Breast epithelium (tissue), 4 donors: ENCODE measurements at places on chromosomes 5 and 9.

GRCh38 chr9:131411719-131412681 lies 18.1 kb downstream of the PRRC2B start:
- DNase-seq, result no peak

- no peak for DNase-seq
Measured at GRCh38 chr5:180455872-180456271, 38.3 kb upstream of the CNOT6 start.

DNA sequence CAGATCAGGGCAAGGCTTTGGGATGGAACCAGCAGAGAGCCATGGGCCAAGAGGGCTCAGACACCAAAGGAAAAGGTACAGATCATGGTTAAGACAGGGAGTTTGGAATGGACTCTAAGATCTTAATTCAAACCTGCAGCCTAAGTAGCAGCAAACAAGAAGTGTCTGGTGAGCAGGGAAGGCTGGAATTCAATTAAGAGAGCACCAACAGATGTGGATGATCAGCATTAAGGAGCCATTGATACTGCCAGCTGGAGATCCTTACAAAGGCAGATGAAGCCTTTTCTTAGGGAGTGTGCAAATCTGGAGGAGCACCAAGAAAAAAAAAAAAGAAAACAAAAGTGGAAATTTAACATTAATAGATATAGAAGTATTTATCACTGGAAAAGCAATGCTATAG lies 516.8 kb downstream of the RASEF start:
- no peak for DNase-seq

DNA sequence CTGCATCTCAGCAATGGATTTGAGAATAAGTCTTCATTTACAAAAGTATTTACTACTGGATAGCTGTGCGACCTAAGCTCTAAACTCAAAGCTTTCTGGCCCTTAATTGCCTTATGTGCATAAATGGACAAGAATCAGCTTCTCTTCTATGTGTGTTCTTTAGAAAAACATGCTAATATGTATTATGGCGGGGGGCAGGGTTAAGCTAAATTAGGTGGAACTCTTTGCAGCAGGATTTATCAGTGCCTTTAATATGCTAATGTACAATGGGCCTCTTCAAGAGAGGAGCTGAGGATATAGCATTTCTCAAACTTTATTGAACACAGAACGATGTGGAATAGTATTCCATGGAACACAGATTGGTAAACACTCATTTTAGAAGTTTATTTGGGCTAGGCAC lies 10.0 kb upstream of the NIPAL4 start:
- DNase-seq, result no peak

DNA sequence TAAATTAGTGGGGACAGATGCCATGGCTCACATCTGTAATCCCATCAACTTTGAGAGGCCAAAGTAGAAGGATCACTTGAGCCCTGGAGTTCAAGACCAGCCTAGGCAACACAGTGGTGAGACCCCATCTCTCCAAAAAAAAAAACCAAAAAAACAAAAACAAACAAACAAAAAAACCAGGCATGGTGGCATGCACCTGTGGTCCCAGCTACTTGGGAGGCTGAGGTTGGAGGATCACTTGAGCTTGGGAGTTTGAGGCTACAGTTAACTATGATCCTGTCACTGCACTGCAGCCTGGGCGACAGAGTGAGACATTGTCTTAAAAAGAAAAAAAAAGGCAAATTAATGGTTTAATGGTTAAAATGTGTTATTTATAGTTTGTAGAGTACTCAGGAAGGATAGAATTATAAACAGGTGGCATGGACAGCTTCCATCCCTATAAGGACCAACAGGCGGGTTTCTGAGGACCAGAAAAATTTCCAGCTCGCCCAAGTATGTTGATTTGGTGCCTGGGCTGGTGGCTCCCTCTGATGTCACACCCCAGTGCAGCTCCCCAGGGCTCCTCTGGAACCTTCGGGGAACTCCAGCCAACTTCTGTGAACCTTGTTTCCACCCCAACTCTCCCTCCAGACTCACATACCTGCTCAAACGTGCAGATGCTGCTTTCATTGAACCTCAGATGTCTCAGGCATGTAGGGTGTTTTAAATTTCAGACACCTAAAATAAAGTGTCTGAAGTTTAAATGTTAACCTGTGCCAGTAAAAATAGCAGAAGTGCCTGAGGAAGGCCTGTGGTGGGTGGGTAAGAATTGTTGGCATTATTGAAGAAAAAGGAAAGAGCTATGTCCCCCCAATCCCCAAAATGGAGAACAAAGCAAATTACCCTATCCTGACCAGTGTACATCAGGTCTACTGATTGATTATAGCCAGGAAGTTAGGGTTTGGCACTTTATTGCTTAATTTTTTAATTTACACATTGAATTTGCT lies 69.0 kb downstream of the TRIO start:
- DNase-seq, result no peak

DNA sequence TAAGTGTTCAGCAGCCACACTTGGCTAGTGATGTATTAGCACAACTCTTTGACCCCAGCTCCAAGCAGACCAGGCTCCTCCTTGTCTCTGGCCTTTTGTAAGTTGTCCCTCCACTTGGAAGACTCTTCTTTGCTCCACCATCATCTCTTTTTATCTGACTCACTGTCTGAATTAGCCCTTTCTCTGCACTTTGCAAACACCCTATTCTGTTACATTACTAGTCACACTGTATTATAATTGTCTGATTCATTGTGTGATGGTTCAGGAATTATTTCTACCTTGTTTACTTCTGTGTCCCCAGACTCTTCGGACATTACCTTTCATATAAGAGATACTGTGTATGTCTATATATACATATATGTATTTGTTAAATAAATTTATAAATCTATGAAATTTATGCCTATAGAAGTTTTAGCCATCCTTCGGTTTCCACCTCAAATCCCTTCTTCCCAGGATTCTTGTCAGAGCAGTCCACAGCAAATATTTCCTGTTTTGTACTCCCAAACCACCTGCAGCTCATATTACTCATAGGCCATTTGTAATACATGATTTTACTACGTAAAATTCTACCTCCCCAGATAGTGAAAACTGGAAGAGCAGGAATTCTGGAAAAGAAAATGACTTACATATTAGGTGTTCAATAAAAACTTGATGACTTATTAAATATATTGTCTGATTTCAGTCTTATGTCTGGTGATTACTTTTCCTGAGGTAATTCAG lies 69.0 kb downstream of the MTAP start:
- DNase-seq, result no peak

DNA sequence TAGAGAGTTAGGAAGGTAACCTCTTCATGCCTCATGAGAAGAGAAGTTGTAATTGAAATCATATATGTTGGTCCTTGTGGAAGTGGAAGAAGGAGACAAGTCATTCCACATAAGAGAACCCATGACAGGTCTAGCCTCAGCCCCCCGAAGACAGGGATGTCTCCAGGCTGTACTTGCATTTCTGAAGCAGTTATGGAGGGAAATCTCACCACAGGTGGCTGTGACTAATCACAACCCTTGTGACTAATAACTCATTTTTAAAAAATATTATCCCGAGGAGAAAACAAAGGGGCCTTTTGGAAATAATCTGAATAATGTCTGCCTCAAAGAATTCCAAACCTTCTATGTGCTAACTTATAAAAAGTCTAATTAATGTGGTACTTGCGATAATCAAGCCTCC lies 262.1 kb upstream of the RPS23 start:
- DNase-seq, result no peak

- no peak for DNase-seq
Measured at GRCh38 chr5:9348401-9348996, 197.4 kb downstream of the SEMA5A start.

- DNase-seq, result no peak
Measured at GRCh38 chr5:91381239-91381773, 1.8 kb downstream of the ARRDC3 start.

GRCh38 chr5:68725905-68726683 lies 367.7 kb upstream of the SLC30A5 start:
- DNase-seq, result no peak

DNA sequence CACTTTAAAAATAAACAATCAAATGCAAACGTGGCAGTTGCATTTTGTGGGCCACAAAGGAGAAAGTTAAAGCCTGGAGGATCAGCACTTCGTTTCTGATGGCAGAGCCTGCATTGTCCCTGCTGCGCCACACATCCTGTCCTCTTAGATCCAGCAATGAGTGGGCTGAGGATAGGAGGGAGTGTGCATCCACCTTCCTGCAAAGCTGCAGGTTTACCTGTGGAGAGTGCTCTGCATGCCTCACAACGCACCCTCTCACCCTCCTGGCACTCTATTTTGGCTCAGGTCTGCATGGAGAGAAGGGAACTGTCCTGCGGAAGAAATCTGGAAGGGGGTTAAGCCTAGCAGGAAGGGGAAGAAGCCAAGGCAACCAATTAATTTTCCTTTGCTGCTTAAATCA lies 212.2 kb upstream of the SLC24A2 start:
- DNase-seq, result no peak

GRCh38 chr9:98363644-98364043 lies 108.2 kb upstream of the TBC1D2 start:
- no peak for DNase-seq

- no peak for DNase-seq
Measured at GRCh38 chr9:3043369-3043768, 199.5 kb upstream of the PUM3 start.

DNA sequence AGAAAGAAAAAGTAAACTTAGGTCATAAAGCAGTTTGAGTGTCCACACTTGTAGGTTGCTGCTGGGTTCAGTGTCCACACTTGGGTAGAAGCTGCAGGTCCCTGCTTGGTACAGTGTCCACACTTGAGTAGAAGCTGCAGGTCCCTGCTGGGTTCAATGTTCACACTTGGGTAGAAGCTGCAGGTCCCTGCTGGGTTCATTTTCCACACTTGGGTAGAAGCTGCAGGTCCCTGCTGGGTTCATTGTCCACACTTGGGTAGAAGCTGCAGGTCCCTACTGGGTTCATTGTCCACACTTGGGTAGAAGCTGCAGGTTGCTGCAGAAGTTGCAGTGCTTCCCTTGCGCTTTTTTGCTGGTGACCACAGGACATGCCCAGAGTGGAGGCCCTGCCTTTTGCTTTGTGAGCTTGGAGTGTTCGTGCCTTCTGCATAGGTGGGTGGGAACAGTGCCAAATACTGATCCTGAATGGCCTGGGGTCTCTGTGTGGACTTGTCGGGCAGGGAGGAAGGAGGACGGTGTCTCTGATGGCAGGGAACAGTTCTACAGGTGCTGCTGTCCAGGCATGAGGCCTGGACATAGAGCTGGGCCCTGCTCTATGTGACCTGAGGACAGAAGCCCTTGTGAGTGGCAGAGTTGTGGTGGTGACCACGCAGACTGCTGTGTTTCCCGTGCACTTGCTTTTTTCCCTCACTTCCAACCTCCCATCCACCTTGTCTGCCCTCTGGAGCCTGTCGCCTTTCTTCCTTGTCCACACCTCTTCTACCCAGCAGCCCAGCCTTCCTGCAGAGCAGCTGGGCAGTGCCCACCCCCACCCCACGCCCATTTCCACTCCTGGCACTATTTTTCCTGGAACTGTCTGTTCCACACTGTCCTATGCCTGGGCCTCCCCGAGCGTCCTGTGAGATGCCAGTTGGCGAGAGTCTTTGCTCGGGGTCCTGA lies 120.8 kb downstream of the EHMT1 start:
- DNase-seq, result no peak

- no peak for DNase-seq
Measured at GRCh38 chr5:57207007-57207653, 33.3 kb downstream of the GPBP1 start.

GRCh38 chr5:78286290-78286689 lies 8.2 kb downstream of the AP3B1 start:
- DNase-seq, result no peak
